NCI-H1105 treated with DMSO at 0.1 percent for 48 hours (cell line): ENCODE measurements at places on chromosomes 7 and 10.
A peak's percentile ranks its signal among the peaks of the same experiment; 100 is the strongest.

- peak; percentile 35 for DNase-seq
Observed at GRCh38 chr10:113261161-113261560, 291.7 kb upstream of the HABP2 start.

DNA sequence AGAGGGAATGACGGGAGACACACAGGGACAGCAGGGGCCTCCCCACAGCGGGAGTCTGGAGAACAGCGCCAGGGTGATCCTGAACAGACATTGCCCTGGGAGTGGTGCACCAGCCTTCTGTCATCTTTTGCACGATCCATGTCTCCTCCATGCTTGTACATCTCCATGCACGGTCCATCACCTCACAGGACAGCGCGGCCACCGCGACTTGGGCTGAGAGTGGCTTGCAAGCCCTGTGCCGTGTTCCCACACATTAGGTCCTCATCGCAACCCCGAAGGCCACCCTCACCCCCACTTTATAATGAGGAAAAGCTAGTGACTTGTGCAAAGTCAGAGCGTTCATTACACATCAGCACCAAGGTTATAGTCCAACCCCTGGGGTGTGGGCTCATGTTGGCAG, 64.7 kb downstream of the CDH23 start:
- DNase-seq: no peak

DNA sequence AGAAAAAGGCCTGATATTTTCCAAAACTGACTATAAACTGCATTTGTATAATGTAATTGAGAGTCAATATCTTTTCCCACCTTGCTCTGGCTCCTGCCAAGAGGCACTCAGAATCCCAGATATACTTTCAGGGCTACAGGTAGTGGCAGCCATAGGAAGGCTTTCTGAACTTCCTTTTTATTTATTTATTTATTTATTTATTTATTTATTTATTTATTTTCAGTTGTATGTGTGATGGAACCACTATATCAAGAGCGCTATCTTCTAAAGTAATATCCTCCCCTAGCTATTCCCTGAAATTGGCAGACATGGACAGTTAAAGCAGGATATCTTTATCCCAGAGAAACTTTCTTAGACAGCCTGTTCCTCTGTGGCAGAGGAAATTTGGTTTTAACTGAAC, 86.7 kb downstream of the SEMA3E start:
- DNase-seq: no peak

DNA sequence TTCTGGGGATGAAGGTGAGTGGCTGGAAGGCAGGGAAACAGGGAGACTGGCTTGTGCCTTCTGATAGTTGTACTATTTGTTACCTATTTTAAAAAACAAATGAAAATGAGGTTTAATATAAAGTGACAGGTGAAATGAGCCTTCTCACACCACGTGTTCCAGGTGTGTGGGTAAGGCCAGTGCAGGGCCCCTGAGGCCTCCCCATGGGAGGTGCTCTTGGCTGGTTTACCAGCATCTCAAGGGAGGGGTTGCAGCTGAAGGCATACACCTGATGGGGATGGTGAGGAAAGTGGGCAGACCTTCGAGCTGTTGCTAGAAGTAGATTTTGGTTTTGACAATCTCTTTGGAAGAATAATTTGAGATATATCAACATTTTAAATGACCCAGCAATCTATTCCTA, 103.6 kb downstream of the ARHGAP22 start:
- no peak for DNase-seq

- DNase-seq: peak; percentile 4
Observed at GRCh38 chr10:37754538-37755323, 102.7 kb downstream of the ZNF248 start.

DNA sequence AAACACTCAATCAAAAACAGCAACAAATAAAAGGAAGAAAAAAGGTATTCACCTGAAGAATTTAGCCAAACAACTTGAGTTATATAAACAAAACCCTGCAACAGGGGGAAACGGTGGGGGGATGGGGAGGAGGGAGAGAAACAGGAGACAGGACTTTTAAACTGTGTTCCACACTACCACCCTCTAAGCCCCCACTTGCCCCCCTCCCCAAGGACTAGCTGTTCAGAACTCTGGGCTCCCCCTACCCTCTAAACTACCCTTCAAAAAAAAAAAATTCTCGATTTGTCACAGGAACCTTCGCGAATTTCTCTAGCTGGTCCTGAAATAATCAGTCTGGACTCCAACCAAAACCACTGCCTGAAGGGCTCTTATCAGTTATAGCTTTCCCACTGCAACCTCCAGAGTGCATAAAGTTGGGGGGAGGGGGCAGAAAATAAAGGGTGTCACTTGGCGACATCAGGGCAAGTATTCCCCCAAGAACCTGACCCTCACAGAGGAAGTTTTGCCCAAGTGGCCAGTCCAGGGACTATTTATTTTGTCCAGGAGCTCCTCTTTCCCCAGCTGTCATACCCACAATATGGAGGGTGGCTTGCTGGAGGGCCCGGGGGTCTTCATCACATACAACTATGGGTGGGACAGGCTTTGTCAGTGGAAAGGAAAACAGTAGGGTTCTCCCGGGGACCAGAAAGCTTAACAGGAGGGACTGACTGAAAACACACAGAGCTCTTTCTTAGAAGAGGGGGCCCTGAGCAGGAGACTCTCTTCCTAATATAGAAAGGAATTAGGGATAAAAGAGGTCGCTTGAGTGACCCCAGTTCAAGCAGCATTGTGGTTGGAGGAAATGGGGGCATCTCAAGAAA, 1.3 kb downstream of the UBE2H start:
- DNase-seq: peak; percentile 26

DNA sequence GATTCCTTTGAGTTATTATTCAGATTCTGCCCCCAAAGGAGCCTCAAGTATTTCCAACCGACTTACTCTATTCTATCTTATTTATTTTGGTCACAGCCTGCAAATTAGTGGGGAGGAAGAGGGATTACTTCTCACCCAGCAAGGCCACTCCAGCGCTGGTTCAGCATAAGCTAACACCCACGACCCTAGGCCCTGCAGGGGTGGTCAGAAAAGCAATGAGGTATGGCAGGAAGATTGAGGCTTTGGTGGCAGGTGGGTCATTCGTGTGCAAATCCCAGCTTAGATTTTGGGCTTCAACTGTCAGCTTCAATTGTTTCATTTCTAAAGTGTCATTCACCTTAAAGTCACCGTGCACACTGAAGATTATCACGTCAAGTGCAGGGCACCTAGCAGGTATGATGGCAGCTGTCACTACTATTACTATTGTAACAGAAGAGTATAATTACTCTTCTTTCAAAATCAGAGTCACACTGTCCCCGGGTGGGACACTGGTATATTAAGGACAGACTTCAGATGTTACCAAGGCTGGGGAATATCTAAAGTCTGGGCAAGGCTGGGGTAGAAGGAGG, 48.8 kb upstream of the OPTN start:
- DNase-seq: no peak

DNA sequence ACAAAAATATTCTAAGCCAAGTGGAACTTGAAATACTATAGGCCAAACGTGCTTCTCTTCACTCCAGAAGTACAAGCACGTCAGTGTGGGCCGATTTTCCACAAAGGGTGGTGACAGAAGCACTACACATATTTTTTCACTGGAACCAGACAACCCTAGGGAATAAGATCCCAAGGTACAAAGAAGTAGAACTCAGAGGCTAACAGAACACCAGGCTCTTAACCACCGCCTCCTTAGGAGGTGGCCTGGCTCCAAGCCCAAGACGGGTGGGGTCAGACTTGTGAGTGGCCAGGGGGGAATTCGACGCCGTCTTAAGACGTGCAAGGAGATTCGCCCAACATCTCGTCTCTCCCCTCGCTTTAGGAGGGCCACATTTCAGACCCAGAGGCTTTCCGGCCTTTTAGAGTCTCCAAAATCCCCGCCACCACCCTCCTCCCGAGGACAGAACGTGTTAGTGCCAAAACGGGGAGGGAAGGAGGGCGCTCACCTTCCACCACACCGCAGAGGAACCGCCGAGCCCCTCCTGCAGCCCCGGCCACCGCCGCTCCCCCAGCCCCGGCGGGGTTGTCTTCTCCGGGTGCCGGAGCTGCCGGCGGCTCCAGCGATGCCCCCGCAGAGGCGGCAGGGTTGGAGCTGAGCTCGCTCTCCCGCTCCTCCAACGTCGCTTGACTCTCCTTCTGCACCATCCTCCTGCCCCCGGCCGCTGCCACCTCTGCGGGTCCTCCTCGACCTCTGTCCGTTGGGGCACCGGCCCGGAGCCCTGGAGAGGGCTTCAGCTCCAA, 716 bp downstream of the OGA start:
- peak; percentile 4 for DNase-seq

- no peak for DNase-seq
Observed at GRCh38 chr7:110914263-110914662, 176.7 kb upstream of the LRRN3 start.

GRCh38 chr7:22846961-22847360, 24.3 kb upstream of the TOMM7 start:
- no peak for DNase-seq

DNA sequence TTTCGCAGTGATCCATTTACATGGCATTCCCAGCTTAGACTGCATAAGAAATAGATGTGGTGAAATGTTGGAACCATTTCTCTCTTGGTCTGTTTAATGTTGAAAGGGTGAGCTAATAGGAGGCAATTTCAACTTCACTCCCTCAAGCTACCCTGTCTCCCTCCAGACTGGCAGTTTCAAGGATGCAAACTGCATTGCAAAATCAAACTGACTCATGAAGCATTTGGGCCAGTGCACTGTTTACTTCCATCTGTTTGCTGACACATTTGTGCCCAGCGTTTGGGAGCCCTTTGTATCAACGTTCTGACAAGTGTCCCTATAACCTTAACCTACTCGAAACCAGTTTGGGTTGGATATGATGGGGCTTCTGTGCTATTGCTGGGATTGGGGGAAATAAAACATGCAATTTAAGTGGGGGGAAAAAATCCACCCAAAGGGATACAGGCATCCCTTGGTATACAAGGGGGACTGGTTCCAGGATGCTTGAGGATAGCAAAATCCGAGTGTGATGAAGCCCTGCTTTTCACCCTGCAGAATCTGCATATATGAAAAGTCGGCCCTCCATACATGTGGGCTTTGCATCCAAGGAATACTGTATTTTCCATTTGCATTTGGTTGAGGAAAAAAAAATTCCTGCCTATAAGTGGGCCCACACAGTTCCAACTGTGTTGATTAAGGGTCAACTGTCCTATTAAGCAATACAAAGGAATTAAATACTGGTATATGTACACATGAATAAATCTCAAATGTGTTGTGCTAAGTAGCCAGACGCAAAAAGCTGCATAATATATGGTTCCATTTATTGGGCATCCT, 15.6 kb downstream of the RHEB start:
- no peak for DNase-seq
